ENCODE measurements at places on chromosomes 7 and 10.

GRCh38 chr10:3010816-3011460 is 56.4 kb upstream of the PFKP start:
- no peak for DNase-seq

- DNase-seq, result no peak
Measured at GRCh38 chr10:3331690-3332230, 159.2 kb upstream of the PITRM1 start.

DNA sequence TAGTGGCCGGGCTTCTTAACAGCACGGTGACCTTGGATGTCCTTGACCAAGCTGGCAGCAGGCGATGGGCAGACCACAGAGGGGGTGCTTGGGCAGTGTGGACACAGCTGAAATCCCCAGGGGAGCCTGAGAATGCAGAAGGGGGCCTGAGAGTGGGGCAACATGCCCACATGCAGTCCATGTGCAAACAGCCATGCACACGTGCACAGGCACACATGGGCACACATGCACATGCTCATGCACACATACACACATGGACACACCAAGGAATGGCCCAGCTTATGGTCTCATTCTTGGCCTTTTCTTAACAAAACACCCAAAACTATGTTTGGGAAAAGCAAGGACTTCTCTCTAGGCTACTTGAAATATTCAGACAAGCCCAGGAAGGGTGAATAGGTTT is 483.9 kb upstream of the MKI67 start:
- DNase-seq, result no peak

DNA sequence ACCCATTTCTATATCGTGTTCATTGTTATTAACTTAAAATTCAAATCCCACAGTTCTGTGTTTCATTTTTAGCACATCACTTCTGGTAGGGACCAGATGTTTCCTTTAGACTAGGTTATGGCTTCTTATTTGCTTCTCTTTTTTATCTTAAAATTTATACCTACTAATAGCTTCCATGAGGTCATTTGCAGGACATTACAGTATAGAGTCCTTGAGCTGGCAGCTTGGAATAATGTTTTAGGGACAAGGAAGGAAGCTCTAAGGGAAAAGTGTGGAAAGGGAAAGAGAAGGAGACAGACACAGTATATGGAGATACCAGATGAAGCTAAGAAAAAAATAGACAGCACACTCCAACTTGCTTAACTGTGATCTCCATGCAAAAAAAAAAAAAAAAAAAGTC is 48.8 kb upstream of the CD36 start:
- DNase-seq, result no peak

DNA sequence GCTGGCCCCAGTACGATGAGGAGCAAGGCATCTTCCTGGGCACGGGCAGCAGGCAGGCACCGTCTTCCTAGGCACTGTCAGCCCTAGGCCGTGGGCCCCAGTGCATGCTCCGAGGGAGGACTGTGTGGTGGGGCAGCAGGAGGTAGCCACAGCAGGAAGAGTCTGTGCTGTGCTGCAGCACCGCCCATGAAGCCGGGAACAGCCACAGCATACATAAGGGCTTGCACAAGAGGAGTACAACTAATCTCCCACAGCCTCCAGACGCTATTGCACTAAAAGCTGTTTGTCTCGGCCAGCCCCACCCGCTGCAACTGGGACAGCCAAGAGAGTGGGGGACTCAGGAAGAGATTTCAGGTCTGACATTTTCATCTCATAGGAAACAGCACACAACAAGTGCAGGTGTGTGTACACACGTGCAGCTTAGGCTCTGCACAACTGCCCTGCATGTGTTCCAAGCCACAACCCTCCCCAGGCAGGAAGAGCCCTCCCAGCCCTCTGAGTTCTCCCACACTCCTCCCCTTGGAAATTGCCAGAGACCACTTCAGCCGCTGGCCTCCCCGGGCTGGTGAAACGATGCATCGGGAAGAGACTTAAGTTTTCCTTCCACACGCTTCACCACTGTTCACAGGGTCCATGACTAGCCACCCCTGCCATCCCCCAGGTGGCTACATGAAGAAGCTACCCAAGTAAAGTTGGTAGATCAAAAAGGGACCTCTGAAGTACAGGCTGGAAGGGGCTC is 88.1 kb upstream of the DDC start:
- DNase-seq, result no peak

DNA sequence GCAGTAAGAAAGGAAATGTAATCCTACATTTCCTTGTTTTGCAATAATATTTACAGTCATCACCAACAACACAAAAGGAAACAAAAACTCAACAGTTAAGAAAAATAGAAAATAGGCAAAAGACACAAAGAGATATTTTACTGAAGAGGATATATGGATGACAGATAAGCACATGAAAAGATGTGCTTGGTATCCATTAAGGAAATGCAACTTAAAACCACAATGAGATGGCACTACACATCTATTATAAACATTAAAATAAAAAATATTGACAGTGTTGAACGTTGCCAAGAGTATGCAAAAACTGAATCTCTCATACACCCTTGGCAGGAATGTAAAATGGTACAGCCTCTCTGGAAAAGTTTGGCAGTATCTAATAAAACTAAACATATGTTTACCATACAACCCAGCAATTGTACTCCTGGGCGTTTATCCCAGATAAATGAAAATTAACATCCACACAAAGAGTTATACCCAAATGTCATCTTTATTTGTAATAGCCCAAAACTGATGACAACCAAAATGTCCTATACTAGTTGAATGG is 5.4 kb downstream of the CEP41 start:
- no peak for DNase-seq
